HAP-1 (cell line): ENCODE measurements at places on chromosomes 5 and 9.

GRCh38 chr5:167688341-167689130, 602.9 kb upstream of the WWC1 start:
- no peak for DNase-seq

GRCh38 chr9:132129535-132129934, 32.3 kb upstream of the NTNG2 start:
- no peak for DNase-seq

DNA sequence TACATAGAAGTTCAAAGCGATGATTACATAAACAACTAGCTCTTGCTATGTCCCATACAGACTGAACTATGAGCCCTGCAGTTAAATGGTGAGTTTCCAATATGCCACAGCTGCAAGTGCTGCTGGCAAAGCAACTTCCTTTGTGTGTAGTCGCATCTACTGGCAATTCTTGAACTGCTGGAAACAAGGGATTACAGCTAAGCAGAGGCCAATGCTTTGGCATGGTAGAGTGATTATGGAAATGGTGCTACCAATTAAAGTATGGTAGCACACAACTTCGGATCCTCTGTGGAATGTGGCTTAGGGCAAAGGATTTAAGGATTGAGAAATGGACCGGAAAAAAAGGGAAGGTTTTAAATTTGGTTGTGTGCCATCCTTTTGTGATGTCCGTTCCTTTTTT, 856.6 kb downstream of the MAT2B start:
- DNase-seq = no peak

- no peak for DNase-seq
Measured at GRCh38 chr5:14245132-14245925, 102.2 kb downstream of the TRIO start.

DNA sequence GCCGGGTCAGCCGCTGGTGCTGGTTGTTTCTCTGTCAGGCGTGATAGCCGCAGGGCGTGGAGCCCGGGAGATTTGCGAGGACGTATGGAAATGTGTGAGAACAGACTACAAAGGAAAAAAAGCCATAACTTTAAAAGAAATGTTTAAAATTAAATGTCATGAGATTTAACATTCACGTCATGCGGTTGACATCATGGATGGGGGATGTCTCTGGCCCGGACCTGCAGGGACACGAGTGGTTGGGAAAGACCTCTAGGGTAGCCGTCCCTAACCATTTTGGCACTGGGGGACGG, 643 bp upstream of the RNF130 start:
- DNase-seq = no peak

DNA sequence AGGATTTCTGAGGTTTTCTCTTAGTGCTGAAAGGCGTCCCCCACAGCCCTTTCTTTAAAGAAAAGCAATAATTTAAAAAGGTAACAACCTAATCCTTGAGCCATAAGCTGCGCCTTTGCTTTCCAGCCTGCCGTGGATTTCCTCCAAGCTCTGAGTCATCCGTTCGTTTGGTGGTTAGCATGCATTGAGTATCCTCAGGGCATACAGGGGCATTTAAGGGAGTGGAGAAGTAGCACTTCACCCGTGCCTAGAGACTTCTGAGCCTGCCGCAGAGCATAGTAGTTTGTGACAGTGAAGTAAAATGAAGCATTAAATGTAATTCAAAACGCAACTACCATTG, 892 bp upstream of the TNC start:
- no peak for DNase-seq
